ENCODE measurements at places on chromosomes 7 and 10.

GRCh38 chr7:47213276-47213675 is 368.6 kb downstream of the TNS3 start:
- no peak for DNase-seq

- DNase-seq: no peak
Measured at GRCh38 chr7:131122394-131122793, 205.3 kb upstream of the MKLN1 start.

DNA sequence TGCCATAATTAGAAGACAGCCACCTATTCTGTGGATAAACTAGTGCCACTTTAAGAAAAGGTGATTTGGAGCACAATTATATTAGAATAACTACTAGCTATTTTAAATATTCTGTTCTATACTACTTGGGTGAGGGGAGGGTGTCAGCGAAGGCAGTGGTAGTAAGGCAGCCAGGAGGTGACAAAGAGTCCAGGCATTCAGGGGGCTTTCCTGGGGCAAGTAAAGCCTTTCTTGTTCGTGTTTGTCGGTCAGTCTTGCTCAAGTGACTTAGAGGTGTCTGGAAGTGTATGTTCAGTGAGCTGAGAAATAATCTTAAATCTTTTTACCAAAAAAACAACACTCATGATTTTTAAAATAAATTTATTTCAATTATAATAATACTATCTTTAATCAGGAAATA is 34.4 kb downstream of the ADD3 start:
- DNase-seq: no peak

- no peak for DNase-seq
Measured at GRCh38 chr7:103987451-103987850, 2.0 kb downstream of the RELN start.

DNA sequence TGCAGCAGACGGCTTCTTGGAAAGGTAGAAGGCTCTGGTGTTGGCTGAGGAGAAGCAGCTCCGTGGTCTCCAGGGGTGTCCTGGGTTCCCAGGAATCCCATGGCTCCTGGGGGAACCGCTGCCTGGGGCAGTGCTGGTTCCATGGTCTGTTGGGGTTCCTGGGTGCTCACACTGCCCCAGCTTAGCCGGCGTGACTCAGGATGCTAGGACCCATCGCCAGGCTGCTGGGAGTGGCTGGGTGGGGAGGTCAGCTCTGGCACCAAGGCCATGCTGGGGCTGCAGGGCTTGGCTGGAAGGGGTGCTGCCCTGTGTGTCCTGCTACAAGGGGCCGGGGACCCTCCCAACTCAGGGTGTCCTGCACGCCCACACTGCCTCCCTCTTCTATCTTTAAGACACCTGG is 9.4 kb downstream of the MGMT start:
- no peak for DNase-seq

DNA sequence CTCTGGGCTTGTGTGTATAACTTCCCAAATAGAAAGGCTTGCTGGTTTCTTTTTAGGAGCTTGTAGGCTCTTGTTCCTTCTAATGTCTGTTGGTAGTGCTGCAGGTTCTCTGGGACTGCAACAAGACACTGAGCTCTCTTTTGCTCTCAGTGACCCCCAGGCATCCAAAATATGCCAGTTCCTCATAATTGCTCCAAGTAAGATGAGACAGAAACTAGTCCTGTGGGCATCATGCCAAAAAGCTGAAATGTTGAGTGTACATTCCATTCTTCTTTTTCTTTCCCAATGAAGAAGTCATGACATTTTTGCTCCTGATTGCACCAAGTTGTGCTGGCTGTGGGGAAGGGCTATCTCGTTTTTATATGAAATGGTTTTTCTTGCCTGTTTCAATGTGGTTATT is 7.1 kb upstream of the BTBD16 start:
- no peak for DNase-seq

- no peak for DNase-seq
Measured at GRCh38 chr10:65581426-65582026, 1344.3 kb upstream of the LRRTM3 start.

DNA sequence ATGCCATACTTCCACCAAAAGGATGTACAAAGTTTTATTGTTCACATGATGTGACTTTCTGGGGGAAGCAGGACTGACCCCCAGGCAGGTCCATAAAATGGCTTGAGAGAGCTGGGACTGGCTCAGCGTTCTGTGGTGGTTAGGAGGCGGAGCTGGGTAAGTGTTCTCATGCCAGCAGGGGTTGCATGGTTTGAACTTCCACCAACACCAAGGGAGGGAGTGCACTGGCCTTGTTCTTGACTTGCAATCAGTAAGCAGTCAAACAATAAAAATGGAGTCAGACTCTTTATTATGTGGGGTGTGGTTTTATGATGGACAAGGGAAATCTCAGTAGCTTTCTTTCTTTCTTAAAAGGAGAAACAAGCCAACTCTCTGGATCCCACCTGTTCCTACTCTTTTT is 95.4 kb upstream of the PRR15 start:
- no peak for DNase-seq
